ENCODE measurements at places on chromosomes 12 and 14.

GRCh38 chr12:131452444-131452860, 258.4 kb upstream of the SFSWAP start:
- DNase-seq = no peak

GRCh38 chr14:104686624-104687517, 2.5 kb upstream of the INF2 start:
- no peak for DNase-seq

- DNase-seq = no peak
Observed at GRCh38 chr12:121536899-121537813, 43.7 kb downstream of the KDM2B start.

GRCh38 chr14:98573082-98573481, 698.9 kb downstream of the BCL11B start:
- DNase-seq = no peak

DNA sequence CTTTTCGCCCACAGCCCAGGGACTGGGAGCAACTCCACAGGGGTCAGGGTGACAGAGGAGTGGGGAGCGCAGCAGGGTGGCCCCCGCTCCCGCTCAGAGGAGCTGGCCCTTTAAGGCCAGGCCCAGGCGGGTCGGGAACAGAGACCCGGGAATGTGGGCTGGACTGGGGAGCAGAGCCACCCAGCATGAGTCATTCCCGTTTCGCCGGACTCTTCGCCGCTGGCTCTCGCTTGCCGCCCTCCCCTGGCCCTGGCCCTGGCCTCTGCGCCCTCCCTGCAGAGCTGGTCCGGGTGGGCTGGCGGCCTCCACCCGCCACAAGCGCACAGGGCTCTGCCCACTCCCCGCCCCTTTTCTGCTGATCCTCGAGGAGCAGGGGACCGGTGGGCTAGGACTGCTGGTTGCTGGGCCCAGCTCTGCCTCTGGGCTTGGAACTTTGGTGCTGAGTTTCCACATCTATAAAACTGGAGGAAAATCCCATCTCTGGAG, 92.8 kb downstream of the NINJ2 start:
- DNase-seq = peak; percentile 67

- DNase-seq = no peak
Observed at GRCh38 chr12:75613981-75614380, 102.6 kb upstream of the KRR1 start.

DNA sequence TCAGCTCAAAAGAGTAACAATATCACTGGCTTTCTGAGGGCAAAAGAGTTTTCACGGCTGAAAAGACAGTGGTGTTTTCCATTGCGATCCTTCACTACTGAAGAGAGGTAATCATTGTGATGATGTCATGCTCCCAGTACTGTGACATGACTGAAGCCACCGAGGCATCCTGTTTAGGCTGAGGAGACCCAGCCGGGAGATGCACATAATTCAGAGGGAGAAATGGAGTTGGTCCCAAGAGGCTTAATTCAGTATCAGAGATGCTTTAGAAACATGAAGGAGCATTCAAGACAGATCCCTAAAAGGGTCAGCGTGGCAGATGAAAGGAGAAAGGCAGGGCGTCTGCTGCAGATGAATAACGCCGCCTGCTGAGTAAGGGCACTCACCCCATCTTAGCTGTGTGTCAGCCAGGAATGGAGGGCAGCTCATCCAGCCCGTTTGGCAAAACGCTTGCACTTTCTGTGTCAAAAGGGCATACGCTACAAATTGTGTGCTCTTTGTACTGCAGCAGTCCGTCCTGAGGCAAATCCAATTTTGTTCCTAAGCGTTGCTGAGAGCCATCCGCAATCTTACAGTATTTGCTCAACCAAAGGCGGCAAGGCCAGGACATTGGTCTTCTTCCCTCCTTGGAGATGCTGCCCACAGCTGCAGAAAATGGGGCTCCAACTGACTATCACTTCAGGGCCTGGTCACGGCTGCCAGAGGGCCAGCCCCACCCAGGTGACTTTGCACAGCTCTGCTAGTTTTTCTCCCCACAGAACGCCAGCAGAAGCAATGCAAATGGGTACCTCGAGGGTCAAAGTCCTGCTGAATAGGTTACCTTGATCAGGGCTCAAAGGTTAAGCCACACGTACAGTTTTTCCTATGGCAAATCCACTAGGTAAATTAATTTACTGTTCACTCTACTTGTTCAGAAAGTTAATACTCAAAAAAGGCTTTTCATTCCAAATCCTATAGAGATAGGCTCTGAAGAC, 23.5 kb downstream of the CCDC92 start:
- no peak for DNase-seq

GRCh38 chr12:53862831-53863230, 75.8 kb upstream of the HOXC13 start:
- no peak for DNase-seq

DNA sequence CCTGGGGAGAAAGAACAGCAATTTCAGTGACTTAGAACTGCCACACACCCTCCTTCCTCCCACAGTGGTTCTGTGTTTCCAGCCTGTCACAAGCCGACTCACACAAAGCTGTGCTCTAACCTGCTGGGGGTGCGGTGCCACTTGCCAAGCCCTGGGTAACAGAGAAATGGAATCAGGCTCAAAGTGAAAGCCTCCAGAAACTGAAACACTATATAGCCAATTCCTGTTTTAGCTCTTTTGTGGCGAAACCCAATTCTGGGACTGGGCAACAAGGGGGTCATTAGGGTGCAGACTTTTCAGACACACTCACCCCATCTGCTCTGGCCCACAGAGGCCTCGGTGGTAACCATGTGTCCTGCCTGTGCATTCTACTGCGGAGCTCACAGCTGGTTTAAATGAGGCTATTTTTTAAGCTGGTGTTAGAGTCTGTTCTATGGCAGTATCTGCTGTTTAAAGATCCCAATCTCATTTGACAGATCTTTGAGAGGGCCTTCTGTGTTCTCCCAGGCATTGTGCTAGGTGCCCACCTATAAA, 15.2 kb upstream of the ACTR6 start:
- no peak for DNase-seq

DNA sequence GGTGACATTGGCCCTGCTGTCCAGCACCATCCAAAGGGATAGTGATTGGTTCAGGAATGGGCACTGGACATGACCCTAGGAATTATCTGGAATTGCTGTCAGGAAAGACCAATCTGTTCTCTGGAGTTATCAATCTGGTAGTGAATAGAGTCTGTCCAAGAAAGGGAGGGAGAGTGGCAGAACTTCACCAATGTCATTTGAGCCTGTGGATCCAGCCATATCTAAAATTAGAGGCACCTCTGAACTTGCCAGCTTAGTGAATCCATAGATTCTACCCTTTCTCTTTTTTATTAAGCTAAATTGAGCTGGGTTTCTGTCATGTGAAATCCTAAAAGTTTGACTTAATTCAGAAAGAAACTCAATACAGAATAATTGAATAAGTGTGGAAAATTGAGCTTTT, 93.9 kb downstream of the NKX2-1 start:
- DNase-seq = no peak

DNA sequence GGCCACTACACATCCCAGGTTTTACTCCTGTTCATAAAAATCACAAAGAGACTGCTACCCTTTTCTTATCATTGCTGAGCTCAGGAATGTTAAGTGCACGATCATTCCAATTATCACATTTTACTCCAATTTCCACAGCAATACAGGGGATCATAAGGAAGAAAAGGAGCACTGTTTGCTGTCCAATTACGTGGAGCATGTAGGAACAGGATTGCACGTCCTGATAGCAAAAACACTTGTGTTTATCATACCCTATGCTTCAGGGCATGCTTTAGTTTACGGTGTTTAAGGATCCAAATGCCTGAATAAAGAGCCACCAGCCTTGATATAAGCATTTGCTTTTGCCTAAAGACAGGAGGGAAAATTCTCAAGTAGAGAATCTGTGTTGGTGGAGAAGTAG, 155.4 kb upstream of the EGLN3 start:
- no peak for DNase-seq

DNA sequence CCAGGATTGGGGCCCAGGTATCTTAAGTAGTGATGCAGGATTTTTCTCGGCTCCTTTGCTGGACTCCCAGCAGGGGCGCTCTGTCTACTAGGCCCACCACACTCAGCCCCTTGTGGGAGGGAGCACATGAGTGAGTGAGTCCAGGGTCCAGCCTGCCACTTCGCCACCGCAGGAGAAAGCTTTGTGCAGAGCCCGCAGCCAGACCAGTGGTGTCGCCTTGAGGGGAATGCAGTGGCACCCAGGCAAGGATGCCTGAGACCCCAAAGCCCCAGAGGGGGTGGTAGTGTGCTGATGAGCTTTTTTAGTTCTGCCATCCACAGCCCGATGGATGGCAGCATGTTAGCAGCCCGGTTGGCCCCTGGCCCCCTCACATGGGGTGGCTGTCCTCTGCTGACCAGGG, 5.4 kb upstream of the MRPS35 start:
- no peak for DNase-seq
